Activated naive CD4-positive, alpha-beta T cell treated with anti-CD3 and anti-CD28 coated beads, Interleukin-2, amount 50 U/mL, for 72 hours (primary cell): ENCODE measurements at places on chromosomes 1 and 21. TPM values are rescaled to one million over a fixed set of nuclear protein-coding genes. Genes with fewer than 3 reads are reported as not detected.

OR2M3 gene
- not detected for total RNA-seq

FOXD2 gene
- total RNA-seq, result 0.18 TPM

GNG4 gene
- 0.70 TPM for total RNA-seq

PPIAL4G gene
- total RNA-seq, result 0.36 TPM

RNU1-1 gene
- 1,082 TPM for total RNA-seq

RGS8 gene
- total RNA-seq, result not detected

STXBP3 gene
- total RNA-seq, result 34.8 TPM

MAP3K21 gene
- 4.2 TPM for total RNA-seq

CD55 gene
- 141 TPM for total RNA-seq

C1orf210 gene
- total RNA-seq, result not detected

IRF6 gene
- 1.0 TPM for total RNA-seq

YBEY gene
- 10.4 TPM for total RNA-seq

SPRR3 gene
- not detected for total RNA-seq

PHACTR4 gene
- 30.4 TPM for total RNA-seq

ATP1A4 gene
- total RNA-seq, result not detected

ANKRD45 gene
- total RNA-seq, result not detected

UBASH3A gene
- total RNA-seq, result 13.0 TPM

WNT9A gene
- total RNA-seq, result not detected

PROX1 gene
- 0.08 TPM for total RNA-seq

FCER1G gene
- total RNA-seq, result 0.49 TPM

PDC gene
- not detected for total RNA-seq

EPHA8 gene
- total RNA-seq, result not detected

TAL1 gene
- 0.14 TPM for total RNA-seq

S100PBP gene
- total RNA-seq, result 41.5 TPM

KCNT2 gene
- not detected for total RNA-seq

RIPPLY3 gene
- 0.18 TPM for total RNA-seq

PTCH2 gene
- total RNA-seq, result 0.99 TPM

LCE2C gene
- not detected for total RNA-seq

AIRE gene
- total RNA-seq, result not detected

ACTN2 gene
- 0.50 TPM for total RNA-seq

CELSR2 gene
- total RNA-seq, result 0.39 TPM

COQ8A gene
- total RNA-seq, result 28.1 TPM

PTGER3 gene
- total RNA-seq, result 0.18 TPM
